ENCODE measurements at places on chromosomes 12 and 14. TPM values are rescaled to one million over a fixed set of nuclear protein-coding genes. Genes with fewer than 3 reads are reported as not detected.

Gene DDX23
- 52.5 TPM for polyA plus RNA-seq

DNA sequence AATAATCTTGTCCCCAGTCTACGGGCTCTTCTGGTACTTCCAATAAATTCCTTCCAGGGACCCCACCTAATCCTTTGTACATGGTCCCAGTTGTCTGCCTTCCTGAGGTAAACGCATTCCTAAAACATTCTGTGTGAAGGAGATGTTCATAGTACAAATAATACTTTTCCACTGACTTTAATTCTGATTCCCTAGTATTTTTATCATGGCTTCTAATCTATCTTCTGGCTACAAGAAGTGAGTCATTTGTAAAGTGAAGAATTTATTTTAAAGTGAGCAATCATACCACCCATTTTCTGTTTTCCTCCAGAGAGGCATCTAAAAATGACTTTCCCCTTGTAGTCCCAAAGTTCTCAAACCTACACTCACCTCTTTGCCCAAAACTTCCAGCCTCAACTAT lies 65.9 kb upstream of the NUDT4 start:
- H3K27ac ChIP-seq, result peak overlapping the region; percentile 84
- DNase-seq, result no peak
- H3K36me3 ChIP-seq, result no peaks in the 10 kb centered on the region
- H3K4me1 ChIP-seq, result peaks cover 21% of the 10 kb centered on the region

- H3K27me3 ChIP-seq, result no peaks in the 10 kb centered on the region
- H3K36me3 ChIP-seq, result peaks cover 23% of the 10 kb centered on the region
- H3K4me1 ChIP-seq, result peaks cover 43% of the 10 kb centered on the region
- peak overlapping the region; percentile 93 for H3K27ac ChIP-seq
Observed at GRCh38 chr12:111741235-111741812, 25.4 kb upstream of the ALDH2 start.

Gene ANKRD13A
- polyA plus RNA-seq, result 55.1 TPM

- DNase-seq, result no peak
- H3K36me3 ChIP-seq, result peaks cover 11% of the 10 kb centered on the region
- no peaks in the 10 kb centered on the region for H3K27me3 ChIP-seq
- H3K4me1 ChIP-seq, result no peaks in the 10 kb centered on the region
- H3K4me3 ChIP-seq, result no peak overlapping the region
Observed at GRCh38 chr14:91963465-91963864, 16.0 kb upstream of the FBLN5 start.

GRCh38 chr12:119308708-119309456 lies 25.6 kb upstream of the CCDC60 start:
- no peak overlapping the region for H3K4me3 ChIP-seq
- H3K27ac ChIP-seq, result no peak overlapping the region
- H3K27me3 ChIP-seq, result no peaks in the 10 kb centered on the region
- H3K36me3 ChIP-seq, result no peaks in the 10 kb centered on the region
- H3K4me1 ChIP-seq, result no peaks in the 10 kb centered on the region

Gene CLEC4A
- polyA plus RNA-seq, result 0.67 TPM

Gene FAM90A1
- not detected for polyA plus RNA-seq

DNA sequence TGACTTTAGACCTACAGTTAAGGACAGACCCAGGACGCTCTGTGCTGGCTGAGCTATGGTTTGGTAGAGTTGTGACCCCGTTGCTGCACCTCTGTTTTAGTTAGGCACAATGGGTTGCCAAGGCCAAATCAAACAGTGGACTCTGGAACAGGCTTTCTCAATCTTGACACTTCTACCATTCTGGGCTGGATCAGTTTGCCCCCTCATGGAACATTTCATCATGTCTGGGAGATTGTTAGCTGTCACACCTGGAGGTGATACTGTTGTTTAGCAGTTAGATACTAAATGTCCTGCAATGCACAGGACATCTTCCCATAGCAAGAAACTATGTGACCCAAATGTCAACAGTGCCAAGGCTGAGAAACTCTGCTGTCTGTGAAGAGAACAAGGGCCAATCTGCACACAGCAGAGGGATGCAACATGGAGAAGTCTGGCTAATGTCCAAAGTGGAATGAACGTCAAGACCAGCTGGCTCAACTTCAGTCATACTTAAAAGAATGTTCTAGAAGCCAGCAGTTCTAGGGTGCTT lies 65.6 kb upstream of the DICER1 start:
- no peak overlapping the region for H3K27ac ChIP-seq
- no peaks in the 10 kb centered on the region for H3K27me3 ChIP-seq
- DNase-seq, result no peak

Gene PTPRB
- polyA plus RNA-seq, result 1.1 TPM

DNA sequence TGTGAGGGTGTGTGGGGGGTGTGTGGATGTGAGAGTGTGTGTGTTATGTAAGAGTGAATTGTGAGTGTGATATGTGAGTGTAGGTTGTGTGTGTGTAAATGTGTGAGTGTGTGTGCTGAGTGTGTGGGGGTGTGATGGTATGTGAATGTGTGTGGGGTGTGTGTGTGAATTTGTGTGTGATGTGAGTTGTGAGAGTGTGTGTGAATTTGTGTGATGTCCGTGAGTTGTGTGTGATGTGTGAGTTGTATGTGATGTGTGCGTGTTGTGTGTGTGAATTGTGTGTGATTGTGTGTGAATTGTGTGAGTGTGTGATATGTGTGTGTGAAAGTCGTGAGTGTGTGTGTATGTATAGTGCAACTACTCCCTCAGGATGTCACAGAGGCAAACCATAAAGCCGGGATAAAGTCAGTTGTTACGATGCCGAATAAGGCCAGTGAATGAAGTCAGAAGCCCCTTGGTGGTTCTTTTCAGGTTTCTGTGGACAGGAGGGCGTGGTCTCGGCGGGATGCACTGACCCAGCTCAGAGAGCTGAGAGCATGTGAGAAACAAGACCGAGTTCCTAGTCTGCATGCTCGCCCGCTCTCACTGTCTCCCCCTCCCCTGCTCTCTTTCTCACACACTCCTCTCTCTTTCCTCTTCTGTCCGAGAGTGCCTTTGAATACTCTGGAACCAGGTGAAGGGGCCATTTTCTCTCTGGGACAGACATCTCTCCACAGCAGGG lies 71.8 kb upstream of the MAX start:
- H3K27ac ChIP-seq, result no peak overlapping the region
- H3K4me3 ChIP-seq, result no peak overlapping the region
- no peaks in the 10 kb centered on the region for H3K36me3 ChIP-seq
- H3K27me3 ChIP-seq, result no peaks in the 10 kb centered on the region
